ENCODE measurements at places on chromosomes 1 and 21. TPM values are rescaled to one million over a fixed set of nuclear protein-coding genes. Genes with fewer than 3 reads are reported as not detected.
A peak's percentile ranks its signal among the peaks of the same experiment; 100 is the strongest.

DNA sequence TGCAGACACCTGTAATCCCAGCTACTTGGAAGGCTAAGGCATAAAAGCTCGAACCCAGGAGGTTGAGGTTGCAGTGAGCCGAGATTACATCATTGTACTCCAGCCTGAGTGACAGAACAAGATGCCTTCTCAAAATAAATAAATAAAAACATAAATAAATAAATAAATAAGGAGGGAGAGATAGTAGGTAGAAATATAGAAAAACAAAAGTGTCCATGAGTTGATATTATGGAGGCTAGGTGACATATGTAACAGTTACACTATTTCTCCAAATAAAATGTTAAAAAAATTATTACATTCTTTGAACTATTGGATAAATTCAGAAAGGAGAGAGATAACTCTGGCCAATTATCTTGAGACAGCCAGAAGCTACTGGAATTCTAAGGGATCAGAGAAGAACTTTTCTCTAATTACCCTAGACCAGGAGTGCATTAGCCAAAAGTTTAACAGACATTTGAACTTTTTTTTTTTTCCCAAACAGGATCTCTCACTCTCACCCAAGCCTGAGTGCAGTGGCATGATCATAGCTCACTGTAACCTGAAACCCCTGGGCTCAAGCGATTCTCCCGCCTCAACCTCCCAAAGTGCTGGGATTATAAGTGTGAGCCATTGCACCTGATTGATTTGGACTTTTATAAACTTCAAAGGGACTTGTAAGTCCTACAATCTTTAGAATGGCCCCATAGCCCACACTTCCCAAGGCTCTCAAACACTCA, 17.6 kb downstream of the SYNJ1 start:
- DNase-seq, result no peak

- peak; percentile 8 for DNase-seq
These were observed at the start of gene WNT2B for GRCh38 chr1:112508278-112509004. Gene WNT2B, plus strand, starts transcription at chr1:112508965. Its CDS starts 298 bp downstream, at chr1:112509263.

- DNase-seq, result no peak
These were observed 3.2 kb upstream of the SPRR4 start for GRCh38 chr1:152967201-152967600.

DNA sequence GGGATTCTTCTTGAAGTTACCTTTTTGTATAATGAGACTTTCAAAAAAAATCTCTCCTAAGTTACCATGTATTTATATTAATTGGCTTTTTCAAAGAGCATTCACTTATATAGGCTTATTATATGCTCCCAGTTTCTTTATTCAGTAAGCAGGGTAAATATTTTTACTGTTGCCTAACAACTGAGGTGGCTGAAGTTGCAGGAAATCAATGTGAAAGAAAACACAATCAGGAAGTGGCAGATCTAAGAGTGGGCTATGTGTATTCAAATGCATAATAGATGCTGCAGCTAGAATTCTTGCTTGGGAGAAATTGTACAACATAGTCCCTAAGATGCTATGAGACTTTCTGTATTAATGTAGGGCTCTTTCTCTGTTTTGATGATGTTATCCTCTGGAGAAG, 606.9 kb downstream of the NUF2 start:
- no peak for DNase-seq

DNA sequence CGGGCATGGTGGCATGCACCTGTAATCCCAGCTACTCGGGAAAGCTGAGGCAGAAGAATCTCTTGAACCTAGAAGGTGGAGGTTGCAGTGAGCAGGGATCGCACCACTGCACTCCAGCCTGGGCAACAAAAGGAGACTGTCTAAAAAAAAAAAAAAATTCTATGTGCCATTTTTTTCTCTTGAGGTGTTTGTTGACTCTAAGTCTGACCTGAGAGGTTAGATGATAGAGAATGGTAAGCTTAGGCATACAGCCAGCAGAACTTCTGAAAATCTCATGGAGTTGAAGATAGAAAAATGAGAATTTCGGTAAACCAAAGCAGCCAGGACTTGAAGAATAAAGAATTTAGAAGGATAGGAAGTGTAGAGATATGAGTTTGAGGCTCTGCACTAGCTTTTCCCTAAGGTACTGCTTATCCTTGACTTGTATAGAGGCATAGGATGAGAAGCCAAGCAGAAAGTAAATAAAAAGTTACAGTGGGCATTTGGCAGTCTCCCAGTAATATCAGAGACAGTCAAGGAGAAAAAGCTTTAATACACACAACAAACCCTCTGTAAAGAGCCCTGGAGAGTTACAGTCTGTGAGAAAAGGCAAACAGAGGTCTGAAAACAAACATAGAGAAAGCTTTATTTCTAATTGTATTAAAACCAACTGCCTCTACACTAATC, 24.3 kb downstream of the F13B start:
- DNase-seq, result no peak

GRCh38 chr1:117712621-117713020, 106.8 kb downstream of the TENT5C start:
- no peak for DNase-seq

DNA sequence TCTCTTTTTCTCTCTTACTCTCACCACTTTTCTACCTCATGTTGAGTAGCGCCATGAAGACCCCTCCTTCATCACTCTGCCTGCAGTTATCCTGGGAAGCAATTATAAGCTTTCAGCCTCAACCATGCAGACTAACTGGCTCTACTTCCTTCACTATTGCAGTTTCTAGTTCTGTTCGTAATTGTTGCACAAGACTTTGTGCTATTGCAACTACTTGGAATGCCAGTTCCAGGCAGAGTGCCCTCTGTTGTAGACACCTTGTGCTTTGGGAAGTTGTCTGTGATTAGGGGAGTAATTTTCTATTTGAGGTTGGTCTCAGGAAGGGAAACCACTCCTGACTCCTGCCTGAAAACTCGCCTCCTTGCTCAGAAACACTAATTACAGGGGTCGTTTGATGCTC, 19.4 kb downstream of the PGM1 start:
- DNase-seq, result no peak

DNA sequence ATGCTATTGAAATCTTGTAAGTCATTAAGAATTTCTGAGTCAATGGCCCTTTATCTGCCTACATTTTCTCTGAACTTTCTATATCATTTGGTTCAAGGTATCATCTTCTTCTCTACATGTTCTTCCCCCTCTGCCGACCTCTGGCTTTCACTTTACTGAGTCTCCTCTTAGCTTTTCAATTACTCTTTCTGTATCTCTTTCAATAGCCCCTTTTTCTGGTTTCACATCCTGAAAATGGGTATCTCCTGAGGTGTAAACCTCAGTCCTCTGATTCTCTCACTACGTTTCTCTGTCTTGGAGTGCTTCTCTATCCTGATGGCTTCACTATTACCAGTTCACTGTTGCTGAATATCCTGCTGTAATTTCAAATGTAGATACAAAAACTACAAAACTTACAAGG, 98.9 kb downstream of the LYST start:
- DNase-seq, result no peak

DNA sequence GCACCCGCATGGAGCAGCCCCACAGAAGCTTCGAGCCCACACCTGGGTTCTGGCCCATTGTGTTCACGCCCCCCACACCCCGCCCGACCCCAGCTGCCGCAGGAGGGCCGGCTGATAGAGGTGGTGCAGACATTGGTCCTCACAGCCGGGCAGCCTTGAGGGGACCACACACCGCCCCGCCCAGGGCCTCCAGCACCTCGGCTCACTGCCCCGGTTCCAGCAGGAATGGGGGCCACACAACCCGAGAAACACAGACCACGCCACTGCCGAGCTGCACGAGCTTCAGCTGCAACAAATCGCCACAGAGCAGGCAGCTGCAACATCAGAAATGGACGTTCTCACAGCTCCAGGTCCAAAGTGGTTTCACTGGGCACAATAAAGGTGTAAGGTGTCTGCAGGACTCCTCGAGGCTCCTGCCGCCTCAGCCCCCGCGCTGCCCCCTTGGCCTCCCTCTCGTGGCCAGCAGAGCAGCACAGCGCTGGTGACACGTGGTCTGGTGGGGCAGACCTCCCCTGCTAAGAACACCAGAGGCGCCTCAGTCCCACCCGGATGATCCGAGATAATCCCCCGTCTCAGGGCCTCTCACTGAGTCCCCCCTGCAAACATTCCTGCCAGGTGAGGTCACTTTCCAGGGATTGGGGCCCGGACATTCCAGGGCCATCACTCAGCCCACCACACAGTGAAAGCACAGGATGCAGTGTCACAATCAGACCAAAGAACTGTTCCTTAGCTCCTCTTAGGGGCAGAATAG, 62.3 kb upstream of the ADARB1 start:
- no peak for DNase-seq

DNA sequence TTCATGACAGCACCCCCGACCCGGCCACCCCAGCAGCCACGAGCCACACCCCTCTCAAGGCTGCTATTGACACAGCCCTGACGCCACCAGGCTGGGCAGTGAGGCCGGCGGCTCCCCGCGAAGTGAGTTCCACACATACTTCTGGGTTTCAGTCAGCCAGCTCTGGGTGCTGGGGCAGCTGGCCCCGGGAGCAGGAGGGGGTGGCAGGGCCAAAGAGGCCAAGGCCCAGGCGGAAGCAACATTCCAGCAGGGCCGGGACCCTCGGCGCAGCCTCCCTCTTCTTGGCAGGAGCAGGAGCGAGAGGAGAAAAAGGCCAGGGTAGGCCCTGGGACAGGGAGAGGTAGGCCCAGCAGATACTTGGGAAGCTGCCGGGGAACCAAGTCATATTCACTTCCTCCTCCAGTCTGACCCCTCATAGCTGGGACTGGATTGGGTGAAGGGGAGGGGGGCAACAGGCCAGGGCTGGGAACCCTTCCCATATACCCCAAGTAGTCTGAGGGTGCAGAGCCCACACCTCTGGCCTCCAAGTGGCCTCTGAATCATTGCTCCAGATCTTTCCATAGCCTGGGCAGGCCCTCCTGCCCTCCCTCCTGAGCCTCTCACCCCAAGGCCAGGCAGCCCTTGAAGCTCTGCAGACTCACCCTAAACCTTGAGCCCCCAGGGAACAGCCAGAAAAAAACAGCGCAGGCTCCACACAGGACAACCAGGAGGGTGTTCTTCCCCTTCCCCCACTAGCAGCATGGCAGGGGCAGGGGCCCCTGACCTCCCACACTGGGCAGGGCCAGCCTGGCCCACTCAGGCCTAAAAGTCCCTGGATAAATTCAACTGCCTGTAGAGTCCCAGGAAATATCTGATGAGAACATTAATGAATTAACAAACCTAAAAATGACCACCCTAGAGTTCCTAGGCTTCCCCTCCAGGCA, 5.7 kb downstream of the HSPG2 start:
- no peak for DNase-seq

DNA sequence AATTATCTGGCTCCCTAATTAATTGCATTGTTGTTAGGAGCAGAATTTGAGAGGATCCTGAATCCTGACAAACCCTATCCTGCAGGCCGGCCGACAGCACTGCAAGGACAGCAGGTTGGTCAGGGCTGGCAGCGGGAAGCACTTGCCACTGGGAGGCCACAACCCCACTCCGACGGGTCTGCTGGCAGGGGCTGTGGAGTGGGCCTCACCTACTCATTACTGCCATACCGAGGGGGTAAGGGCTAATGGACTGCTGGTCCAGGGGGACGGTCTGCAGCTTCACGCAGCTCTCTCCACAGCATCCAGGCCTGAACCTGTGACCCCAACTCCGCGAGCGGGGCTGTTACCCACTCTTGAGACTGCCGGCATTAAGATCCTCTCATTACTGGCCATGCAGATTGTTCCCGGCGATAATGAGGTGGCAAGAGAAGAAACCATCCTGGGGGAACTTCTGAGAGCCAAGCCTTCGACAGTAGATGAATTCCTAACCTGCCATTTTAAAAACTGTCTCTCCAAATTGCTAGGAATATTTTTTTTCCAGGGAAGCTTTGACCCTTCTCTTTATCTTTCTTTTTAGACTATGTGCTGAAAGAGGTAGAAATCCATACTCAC, 501.3 kb downstream of the OMA1 start:
- no peak for DNase-seq

DNA sequence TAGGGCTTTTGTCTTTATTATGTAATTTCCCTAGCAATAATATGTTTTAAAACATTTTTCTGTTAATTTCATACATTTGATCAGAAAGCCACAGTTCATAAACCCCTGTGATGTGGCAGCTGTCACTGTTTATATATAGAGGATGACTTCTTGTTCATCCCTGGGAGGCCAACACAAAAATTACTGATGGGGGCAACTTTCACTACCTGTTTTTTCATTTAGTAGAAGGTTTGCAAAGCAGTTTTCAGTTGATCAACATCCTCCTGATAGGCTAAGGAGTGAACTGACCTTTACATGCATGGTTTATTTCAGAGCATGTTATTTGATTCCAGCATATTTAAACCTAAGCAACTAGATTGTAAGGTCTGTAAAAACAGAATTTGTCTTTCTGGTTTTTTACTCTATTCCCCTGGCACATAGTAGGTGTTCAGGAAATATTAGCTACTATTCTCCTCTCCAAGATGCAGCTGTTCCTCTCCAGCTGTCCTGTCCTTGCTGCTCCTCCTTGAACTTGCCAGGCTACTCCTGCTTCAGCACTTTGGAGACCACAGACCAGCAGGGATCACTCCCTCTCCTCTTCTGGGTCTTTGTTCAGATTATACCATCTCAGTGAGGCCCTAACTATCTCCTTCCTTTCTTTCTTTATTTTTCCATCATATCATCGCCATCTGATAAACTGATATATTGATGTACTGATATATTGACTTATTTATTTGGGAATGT, 54.7 kb downstream of the ROR1 start:
- no peak for DNase-seq

- DNase-seq, result no peak
These were observed 95.5 kb downstream of the DMRTB1 start for GRCh38 chr1:53554592-53555305.

- DNase-seq, result no peak
These were observed 290.0 kb downstream of the S1PR1 start for GRCh38 chr1:101526813-101527212.

- DNase-seq, result no peak
These were observed 9.8 kb upstream of the RHBG start for GRCh38 chr1:156359249-156359648.

DNA sequence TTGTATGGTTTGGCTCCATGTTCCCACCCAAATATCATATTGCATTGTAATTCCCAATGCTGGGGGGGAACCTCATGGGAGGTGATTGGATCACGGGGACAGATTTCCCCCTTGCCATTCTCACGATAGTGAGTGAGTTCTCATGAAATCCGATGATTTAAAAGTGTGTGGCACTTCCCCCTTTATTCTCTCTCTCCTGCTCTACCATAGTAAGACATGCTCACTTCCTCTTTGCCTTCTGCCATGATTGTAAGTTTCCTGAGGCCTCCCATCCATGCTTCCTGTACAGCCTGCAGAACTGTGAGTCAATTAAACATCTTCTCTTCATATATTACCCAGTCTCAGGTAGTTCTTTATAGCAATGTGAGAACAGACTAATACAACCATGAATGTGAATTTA, 211.6 kb upstream of the NR5A2 start:
- no peak for DNase-seq

GRCh38 chr1:12148160-12148957, 18.4 kb upstream of the TNFRSF1B start:
- DNase-seq, result no peak

The OR10J4 gene
- not detected for total RNA-seq

The ACTN2 gene
- total RNA-seq, result not detected

The PAQR6 gene
- total RNA-seq, result 2.5 TPM

The NBPF20 gene
- total RNA-seq, result 4.6 TPM

The OR10J1 gene
- total RNA-seq, result not detected

The FCRL5 gene
- 1.6 TPM for total RNA-seq

The TBX19 gene
- 2.8 TPM for total RNA-seq

The OSBPL9 gene
- total RNA-seq, result 43.4 TPM

The ALPL gene
- total RNA-seq, result not detected

The SERPINC1 gene
- not detected for total RNA-seq

The AVPR1B gene
- 0.12 TPM for total RNA-seq

All from T-cell (primary cell).